Fibroblast of villous mesenchyme (primary cell): ENCODE measurements at places on chromosomes 5 and 9.

- no peak for DNase-seq
These were observed 41.9 kb downstream of the SETX start for GRCh38 chr9:132312873-132313272.

DNA sequence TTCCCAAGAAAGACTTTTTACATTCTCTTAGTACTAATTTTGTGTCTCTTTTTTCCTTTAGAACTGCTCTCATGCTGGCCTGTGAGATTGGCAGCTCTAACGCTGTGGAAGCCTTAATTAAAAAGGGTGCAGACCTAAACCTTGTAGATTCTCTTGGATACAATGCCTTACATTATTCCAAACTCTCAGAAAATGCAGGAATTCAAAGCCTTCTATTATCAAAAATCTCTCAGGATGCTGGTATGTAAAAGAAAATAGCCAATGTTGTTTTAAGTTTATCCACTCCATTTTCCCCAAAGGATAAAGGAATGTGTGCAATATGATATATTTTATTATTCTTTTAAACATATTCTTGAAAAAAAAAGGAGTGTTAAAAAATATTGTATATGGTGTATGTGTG lies 27.3 kb upstream of the TTC23L start:
- DNase-seq, result no peak

DNA sequence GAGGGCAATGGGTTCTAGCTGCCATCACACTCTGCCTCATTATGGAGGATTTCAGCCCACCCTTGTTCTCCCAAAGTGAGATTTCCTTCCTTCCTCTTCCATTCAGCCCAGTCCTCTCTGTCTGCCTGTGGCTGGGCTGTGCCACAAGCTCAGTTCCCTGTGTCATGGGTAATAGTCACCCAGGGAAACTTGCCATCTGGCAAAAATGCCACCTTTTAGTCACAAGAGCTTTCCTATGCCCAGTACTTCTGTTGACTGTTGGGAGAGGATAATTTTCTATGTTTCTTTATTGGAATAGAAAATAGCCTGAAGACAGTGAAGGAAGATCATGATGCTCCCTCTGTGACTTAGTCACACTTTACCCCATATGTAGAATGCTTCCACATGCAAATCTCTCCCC lies 71.4 kb downstream of the TLR4 start:
- no peak for DNase-seq

DNA sequence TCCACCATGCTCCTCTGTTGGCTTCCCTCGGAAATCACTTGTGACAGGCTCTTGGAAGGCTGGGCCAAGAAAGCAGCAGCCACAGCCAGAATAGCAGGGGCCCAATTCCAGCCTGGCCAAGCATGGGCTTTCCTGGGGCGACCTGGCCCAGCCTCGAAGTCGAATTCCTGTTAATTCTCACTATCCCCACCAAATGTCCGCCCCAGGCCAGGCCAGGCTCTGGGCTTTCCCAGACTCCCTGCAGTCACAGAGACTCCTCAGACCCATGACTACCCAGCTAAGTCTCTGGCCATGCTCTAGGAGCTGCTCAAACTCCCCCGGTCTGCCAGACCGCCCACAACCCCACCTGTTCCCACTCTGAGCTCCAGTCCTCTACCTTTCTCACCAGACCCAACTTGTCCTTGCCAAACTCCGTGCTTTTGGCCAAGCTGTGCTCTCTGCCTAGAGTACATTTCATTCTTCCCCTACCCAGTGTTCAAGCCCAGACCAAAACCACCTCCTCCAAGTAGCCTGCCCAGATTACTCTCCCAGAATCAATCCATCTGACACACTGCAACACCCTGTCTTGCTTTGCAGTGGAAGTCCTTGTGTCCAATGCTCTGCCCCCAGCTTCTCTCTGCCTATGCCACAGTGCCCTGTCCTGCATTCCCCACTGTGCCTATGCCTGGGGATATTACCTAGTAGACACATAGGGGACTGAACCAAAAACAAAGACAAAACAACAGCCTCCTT lies 26.2 kb downstream of the SHB start:
- no peak for DNase-seq

DNA sequence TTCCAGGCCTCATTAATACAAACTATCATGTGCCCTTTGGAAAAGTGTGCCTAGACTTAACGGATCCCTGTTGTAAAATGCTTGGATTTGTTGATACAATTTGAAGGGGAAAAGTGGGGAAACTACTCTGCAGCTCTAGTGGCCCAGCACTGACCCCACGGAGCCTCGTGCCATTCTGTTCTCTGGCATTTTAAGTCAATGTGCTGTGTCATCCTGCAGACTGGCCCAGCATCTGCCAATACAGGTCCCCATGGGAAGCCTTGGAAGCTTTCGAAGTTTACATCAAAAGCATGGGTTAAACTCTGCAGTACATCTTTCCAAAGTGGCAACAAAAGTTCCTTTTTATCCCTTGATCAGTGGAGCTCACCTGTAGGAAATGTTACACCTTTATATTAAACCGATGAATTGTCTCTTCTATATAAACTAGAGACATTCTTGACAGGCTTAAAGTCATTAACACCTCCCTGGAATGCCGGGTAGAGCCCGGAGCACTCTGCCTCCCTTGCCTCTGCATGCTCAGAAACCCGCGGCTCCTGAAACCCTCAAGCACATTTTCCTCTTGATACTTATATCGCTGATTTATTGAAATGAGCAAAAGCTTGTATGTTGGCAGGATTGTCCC lies 596.0 kb upstream of the ADAMTS16 start:
- no peak for DNase-seq

- DNase-seq, result no peak
These were observed 189.3 kb downstream of the DEPDC1B start for GRCh38 chr5:60510663-60511062.

DNA sequence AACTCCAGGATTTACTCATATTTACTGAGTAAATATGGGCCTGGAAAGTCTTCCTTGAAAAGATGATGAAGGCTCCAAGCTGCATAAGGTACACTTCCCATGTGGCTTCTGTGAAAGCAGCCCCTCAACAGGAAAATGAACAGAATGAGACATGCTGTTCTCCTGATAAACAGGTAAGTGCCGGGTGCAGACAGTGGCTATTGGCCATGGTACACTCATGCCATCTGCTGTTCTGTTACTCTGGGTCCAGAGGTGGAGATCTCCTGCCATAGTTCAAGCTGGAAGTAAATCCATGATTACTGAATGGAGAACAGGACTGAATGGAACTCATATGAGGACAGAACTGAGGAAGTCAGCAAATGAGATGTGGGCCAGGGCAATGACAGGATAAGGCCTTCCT lies 103.6 kb downstream of the SLIT3 start:
- no peak for DNase-seq

GRCh38 chr9:19441730-19442129 lies 32.9 kb downstream of the ACER2 start:
- no peak for DNase-seq

DNA sequence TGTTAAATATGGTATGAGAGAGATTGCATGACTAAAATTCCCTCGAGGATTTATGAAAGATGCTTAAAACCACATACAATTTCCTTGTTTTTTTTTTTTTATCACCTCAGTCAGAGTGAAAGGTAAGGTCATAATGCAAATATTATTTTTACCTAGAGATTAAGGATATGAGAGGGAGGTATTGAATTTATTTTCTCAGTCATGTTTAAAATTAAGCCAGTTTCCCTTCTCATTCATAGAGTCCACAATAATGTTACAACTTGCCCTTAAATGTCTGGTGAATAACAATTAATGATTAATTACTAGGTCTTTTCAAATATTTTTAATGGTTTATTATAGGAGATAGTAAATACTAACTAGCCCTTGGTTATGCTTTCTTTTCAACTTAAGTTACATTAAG lies 144.9 kb upstream of the HAPLN1 start:
- DNase-seq, result no peak

DNA sequence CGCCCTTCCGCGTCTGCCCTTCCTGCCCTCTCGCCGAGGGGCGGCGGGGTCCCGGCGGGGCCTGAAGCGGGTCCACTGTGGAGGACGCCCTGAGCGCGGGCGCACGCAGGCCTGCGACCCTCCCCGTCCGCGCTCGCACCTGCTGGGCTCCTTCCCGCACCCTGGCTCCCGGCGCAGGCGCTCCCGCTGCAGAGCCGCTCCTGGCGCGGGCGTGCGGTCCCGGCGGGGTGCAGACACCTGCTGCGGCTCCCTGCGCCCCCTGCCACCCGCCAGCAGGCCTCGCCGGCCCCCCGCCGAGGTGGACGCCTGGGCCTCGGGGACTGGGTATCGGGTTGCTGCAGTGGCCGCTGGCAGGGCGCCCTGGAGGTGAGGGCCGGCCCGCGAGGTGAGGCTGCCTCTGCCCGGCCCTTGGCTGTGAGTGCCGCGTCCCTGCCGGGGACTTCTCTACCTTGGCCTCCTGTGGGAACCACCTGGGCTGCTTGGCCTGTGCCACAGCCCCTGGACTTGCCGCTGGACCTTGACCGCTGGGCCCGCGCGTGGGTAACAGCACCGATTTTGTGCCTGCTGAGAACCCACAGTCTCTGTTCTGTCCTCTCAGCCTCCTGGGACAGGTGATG lies 627 bp downstream of the ARRDC1 start:
- DNase-seq, result no peak

DNA sequence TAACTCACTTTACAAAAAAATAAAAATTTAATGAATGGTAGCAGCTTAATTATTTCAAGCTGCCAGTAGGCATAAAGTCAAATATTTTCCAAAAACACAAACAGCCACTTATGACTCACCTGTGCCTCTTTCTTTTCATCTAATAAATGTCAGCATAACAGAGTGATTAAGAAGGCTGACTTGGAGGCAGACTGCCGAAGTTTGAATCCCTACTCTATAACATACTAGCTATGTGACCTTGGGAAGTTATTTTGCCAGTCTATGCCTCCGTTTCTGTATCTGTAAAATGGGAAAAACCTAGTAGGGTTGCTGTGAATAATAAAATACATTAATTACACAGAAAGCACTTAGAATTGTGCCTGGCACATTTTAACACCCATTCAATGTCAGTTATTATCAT lies 33.8 kb downstream of the FANCC start:
- DNase-seq, result no peak

GRCh38 chr5:122352331-122352730 lies 40.3 kb downstream of the SNCAIP start:
- DNase-seq, result peak; percentile 79

DNA sequence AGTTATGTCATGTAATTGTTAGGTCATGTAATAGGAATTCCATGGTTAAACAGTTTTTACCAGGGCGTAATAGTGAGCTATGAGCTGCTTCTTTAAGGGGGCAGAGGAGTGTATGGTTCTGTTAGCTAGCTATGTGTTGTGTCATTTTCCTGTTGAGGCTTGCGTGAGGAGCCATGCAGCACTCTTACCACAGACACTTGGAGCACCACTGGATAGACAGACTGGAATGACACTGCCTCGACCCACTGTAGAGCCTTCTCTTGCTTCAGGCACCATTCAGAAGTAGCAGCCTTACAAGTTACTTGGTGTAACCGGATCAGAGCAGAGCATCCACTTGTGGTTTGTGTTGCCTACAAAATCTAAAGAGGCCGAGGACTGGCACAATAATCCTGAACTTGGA lies 28.3 kb upstream of the STOM start:
- peak; percentile 77 for DNase-seq

DNA sequence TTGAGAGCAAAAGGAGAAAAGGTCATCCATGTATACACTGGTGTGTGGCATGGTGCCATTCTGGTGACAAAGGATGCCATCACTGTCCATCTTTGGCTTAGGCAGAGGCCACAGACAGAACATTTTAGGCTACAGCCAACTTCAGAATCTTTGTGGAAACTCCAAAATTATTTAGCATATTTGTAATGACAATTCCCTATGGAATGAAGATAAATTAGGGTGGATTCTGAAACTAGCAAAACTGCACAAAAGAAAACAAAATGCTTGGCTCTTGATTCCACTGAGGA lies 92.5 kb downstream of the FBXW11 start:
- DNase-seq, result no peak

GRCh38 chr5:10556289-10556807 lies 7.5 kb upstream of the ANKRD33B start:
- peak; percentile 79 for DNase-seq

DNA sequence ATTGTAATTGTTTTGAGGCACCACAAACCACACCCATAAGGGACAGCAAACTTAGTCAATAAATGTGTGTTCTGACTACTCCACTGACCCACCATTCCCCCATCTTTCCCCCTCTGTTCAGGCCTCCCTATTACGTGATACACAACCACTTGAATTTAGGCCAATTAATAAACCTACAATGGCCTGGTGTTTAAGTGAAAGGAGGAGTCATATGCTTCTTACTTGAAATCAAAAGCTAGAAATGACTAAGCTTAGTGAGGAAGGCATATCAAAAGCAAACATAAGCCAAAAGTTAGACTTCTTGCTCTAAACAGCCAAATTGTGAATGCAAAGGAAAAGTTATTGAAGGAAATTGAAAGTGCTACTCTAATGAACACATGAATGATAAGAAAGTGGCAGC lies 14.6 kb downstream of the ZBTB43 start:
- no peak for DNase-seq

- DNase-seq, result no peak
These were observed 232.5 kb upstream of the MSX2 start for GRCh38 chr5:174491761-174492350.
